HT-29 (cell line): ENCODE measurements at places on chromosomes 7 and 10. TPM values are rescaled to one million over a fixed set of nuclear protein-coding genes. Genes with fewer than 3 reads are reported as not detected.

Gene IGF2BP3
- 30.0 and 44.0 TPM in 2 replicates for total RNA-seq

Gene GNAI1
- 30.7 and 31.4 TPM in 2 replicates for total RNA-seq

Gene COL1A2
- not detected in 2 replicates for total RNA-seq

Gene CUZD1
- total RNA-seq = not detected in 2 replicates

Gene UTF1
- not detected in 2 replicates for total RNA-seq

GRCh38 chr7:144747936-144748335 lies 87.9 kb downstream of the TPK1 start:
- DNase-seq = no peak

- DNase-seq = peak; percentile 88
Measured at GRCh38 chr7:80312139-80312661, 177.6 kb downstream of the GNAI1 start.

GRCh38 chr7:18754766-18755165 lies 259.2 kb downstream of the HDAC9 start:
- DNase-seq = no peak

- DNase-seq = no peak
Measured at GRCh38 chr7:132577206-132578049, 1.2 kb upstream of the PLXNA4 start.

DNA sequence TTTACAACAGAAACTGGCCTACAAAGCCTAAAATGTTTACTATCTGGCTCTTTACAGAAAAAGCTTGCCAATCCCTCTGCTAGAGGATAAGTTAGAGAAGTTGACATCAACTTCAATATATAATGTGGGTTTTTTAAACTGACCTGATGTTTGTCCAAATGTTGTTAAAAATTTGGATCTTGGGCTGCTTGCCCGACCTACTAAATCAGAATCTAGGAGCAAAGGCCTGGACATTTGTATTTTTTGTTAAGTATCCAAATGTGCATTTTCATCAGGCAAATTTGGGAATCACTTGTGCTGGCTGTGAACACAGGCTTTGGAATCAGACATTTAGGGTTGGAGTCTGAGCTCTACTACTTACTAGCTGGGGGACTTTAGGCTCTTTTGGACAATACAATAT lies 252.7 kb upstream of the CSTF2T start:
- DNase-seq = no peak

DNA sequence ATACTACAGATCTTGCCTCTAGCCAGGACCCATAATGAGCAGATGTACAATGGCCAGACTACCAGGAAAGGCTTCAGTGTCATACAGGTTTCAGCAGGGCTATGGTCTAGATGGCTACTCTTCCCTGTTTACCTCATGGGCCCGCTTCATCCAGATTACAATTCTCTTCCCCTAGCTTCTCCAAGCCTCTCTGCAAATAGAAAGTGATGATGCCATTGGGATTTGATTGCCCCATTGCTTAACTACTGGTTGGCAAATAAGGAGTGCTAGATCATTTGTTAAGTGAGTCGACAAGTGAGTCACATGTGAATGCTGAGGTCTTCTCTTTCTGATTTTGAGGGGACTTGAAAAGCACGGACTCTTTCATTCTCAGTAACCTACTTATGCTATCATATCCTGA lies 361.5 kb upstream of the LRRTM3 start:
- no peak for DNase-seq

DNA sequence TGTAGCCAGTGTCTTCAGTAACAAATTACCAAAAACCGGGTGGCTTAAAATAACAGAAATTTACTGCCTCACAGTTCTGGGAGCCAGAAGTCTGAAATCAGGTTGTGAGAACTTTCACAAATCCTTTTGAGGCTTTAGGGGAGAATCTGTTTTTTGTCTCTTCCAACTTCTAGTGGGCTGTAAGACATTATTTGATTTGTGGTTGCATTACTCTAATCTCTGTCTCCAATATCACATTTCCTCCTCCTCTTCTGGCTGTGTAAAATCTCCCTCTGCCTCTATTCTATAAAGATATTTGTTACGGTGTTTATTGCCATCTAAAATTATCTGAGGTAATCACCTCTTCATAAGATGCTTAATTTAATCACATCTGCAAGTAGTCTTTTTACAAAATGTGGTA lies 1039.6 kb upstream of the LRRN3 start:
- no peak for DNase-seq

- no peak for DNase-seq
Measured at GRCh38 chr7:41142904-41143473, 559.9 kb downstream of the INHBA start.

GRCh38 chr7:29290829-29291228 lies 96.3 kb downstream of the CHN2 start:
- no peak for DNase-seq

DNA sequence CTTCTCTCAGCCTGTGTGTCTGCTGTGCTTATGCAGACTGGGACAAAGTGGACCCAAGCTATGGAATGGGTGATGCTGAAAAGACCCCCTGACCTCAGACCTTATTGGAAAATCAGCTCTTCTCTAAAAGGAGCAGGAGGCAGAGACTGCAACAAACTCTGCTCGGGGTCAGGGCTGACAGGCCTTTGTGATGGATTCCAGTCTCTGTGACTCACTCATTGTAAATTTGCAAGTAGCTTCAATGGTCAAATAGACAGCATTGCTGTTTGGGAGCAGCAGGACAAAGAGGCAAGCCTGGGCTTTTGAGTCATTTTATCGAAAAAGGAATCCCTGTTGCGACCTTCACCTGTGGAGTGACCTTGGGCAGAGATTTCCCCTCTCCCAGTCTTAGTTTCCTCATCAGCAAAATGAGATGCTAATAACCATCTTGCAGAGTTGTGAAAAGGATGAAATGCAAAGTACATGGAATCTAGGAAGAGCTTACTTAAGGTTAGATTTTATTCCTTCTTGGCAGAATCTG lies 26.1 kb upstream of the GPR26 start:
- DNase-seq = no peak

DNA sequence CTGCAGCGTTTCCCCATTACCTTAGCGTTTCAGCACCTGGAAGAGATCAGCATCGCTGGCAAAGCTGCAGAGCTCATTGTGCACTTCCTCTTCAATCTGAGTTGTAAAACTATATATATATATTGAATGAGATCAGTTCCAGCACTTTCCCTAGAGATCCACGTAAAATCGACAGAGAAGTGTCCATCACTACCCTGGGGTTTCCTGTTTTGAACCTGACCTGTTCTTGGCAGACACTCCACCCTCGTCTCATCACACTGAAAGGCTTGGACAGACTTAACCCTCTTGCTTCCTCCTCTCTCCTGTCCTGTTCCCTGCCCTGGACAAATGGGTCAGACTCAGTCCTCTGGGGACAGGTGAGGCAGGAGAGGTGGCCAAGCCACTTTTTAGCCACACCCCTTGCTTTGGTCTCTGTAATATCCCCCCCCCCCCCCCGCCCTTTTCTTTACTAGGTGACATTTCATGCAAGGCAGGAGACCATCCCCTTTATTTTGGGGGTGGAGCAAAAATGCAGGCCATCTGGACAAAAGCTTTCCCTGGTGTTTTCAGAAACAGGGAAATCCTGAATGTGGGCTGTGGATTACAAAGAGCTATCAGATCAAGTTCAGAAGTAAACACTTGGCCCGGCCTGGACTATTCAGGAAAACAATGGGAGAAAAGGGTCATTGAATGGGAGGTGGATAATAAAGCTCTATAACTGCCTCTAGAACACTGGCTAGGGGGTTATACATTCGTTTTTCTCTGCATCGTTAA lies 83.7 kb upstream of the KDM7A start:
- no peak for DNase-seq

- no peak for DNase-seq
Measured at GRCh38 chr7:117796889-117797288, 76.4 kb downstream of the CTTNBP2 start.

DNA sequence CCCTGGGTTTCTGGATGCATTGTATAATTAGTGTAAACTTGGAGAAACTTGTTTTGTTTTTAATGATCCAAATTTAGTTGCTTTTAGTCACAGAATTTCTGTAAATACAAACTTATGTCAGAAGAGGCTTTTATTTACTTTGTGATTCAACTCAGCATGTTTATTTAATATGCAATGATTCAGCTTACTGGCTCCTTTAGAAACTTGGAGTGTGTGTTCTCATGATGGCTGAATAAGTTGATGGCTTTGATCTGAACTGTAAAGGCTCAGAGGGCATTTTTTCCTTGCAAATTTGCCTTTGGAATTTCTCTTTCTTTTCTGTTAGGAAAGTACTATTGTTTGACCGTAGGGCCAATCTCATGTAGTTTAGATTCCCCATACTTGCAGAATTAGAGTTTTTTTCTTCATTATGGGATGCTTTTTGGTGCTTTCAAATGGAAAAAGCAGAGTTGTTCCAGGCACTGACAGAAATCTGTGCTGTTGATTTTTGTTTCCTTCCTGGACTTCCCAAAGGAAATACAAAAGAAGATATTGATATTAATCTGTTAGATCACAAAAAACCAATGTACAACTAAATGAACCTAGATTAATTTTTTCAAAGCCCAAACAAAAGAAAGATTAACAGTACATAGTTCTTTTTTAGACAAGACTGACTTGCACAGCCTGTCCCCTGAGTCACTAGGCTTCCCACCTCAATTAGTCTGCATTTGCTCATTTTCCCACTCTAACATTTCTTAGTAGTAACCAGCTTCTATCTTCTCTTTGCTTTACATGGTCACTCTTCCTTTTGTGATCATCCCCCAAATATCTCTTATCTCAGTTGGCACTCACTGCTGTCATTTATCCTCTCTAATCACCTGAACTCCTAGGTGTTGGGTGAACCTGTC lies 96.8 kb upstream of the AGR3 start:
- DNase-seq = peak; percentile 65

GRCh38 chr10:51321980-51322379 lies 247.7 kb downstream of the PRKG1 start:
- DNase-seq = no peak

DNA sequence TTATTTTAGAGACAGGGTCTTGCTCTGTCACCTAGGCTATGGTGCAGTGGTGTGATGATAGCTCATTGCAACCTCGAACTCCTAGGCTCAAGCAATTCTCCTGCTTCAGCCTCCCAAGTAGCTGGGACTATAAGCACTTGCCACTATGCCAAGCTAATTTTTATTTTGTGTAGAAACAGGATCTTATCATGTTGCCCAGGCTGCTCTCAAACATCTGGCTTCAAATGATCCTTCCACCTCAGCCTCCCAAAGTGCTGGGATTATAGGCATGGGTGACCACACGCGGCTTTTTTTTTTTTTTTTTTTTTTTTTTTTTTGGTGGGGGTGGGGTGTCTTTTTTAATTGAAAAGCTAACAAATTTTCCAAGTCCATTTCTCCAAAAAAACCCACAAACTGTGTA lies 18.4 kb downstream of the HPS6 start:
- no peak for DNase-seq

DNA sequence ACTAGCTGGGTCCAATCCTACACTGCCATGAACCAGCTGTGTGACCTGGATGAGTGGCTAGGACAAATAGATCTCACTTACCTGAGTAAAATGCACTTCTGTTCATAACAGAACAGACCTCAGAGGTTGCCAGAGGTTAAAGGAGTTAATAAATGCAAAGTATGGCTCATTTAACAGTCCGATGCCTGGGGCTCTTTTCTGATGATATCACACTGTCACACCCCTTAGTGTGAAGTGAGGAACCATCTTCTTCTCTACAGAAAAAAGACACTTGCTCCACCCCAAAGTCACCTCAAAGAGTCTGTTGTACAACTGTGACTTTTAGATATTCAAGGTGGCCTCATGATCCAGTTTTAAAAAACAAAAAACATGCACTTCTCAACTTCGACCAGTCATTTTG lies 21.5 kb upstream of the TARP start:
- DNase-seq = no peak

- peak; percentile 27 for DNase-seq
Measured at GRCh38 chr7:120819861-120820260, 38.1 kb downstream of the TSPAN12 start.

DNA sequence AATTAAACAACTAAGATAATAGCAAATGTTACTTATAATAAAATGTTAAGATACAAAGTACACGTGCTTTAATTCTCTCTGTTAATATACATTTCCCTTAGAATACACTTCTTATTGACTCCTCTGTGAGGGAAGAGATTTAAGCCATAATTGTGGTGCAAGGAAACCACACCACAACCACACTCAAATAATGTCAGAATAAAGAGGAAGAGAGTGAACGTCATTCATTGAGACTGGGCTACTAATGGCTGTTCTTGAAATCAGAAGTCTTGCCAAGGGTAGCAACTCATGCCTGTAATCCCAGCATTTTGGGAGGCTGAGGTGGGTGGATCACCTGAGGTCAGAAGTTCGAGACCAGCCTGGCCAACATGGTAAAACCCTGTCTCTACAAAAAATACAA lies 10.0 kb downstream of the FAM171A1 start:
- no peak for DNase-seq
